ENCODE measurements at places on chromosomes 1 and 21. TPM values are rescaled to one million over a fixed set of nuclear protein-coding genes. Genes with fewer than 3 reads are reported as not detected.

Gene SPRR2E
- total RNA-seq: not detected

Gene MACO1
- 14.3 TPM for total RNA-seq

Gene OR2L2
- total RNA-seq: 0.07 TPM

DNA sequence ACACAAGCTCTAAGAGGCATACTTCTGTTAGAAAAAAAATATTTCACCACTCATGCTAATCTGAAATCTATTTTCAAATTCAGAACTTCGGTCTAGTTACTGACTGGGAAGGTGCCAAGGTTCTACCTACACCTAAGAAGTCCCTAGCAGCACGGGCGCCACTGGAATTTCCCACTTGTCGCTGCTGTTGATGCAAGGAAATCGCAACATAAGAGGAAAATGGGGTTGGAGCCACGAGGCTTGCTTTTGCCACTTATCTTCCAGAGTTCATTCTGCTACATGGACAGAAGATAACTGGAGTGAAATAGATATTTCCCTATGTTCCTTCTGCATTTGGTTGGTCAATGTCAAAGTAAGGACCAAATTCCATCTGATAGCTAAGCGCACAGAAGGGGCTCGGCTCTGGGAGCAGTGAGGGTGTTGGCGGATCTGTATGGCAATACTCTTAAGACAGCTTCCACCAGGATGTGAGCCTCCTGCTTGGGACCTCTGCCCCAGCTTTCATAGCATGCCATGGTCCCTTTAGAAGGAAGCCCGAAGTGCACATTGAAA lies 47.2 kb downstream of the RCAN1 start:
- H3K4me3 ChIP-seq: no peak overlapping the region

Gene PPP1R12B
- 14.8 TPM for total RNA-seq

- H3K27me3 ChIP-seq: no peaks in the 10 kb centered on the region
- DNase-seq: no peak
- H3K4me1 ChIP-seq: peaks cover 5% of the 10 kb centered on the region
- no peaks in the 10 kb centered on the region for H3K36me3 ChIP-seq
- H3K27ac ChIP-seq: no peak overlapping the region
- H3K4me3 ChIP-seq: no peak overlapping the region
These were observed 48.9 kb upstream of the ZNF326 start for GRCh38 chr1:89945852-89946476.

Gene NOTCH2
- 98.0 TPM for total RNA-seq

Gene GJA9
- total RNA-seq: not detected

GRCh38 chr1:94382201-94382600 lies 36.0 kb upstream of the ABCD3 start:
- no peak for DNase-seq
- peaks cover 19% of the 10 kb centered on the region for H3K4me1 ChIP-seq
- H3K36me3 ChIP-seq: no peaks in the 10 kb centered on the region
- peaks cover 5% of the 10 kb centered on the region for H3K27me3 ChIP-seq
- no peak overlapping the region for H3K4me3 ChIP-seq

DNA sequence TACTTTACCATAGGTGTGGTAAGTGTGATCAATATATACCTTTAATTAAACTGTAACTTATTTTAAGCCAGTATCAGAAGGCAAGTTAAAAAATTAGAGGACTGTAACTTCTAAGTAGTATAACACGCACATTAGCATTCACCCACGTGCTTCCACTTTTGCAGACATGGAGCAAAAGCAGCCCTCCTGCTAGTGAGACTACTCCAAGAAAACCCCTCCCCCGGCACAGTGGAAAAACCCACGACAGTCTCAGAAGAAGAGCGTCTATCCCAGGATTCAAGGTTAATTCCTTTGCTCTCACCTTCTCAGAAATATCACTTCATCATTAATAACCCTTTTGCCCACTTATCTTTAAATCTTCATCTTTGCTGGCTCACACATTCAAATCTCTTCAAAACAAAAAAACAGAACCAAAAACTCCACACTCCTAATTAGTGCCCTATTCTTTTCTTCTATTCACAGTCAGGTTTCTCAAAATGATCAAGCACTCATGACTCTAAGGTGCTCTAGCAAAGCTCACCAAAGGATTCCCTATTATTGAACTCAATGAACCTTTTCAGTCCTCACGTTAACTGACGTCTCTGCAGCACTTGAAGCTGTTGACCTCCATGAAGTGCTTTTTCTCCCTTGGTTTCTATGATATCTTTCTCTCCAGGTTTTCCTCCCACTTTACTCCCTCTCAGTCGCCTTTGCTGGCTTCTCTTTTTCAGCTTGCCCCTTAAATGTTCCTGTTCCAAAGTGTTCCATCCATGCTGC lies 213.5 kb downstream of the SMYD3 start:
- H3K36me3 ChIP-seq: no peaks in the 10 kb centered on the region
- no peak overlapping the region for H3K27ac ChIP-seq
- H3K4me3 ChIP-seq: no peak overlapping the region

GRCh38 chr1:184820956-184821355 lies 66.3 kb upstream of the EDEM3 start:
- H3K4me1 ChIP-seq: peaks cover 6% of the 10 kb centered on the region
- no peak overlapping the region for H3K27ac ChIP-seq
- H3K27me3 ChIP-seq: no peaks in the 10 kb centered on the region
- H3K36me3 ChIP-seq: peaks cover 49% of the 10 kb centered on the region

Gene SLAMF9
- not detected for total RNA-seq

- H3K4me1 ChIP-seq: no peaks in the 10 kb centered on the region
- DNase-seq: no peak
- no peak overlapping the region for H3K27ac ChIP-seq
- H3K4me3 ChIP-seq: no peak overlapping the region
- no peaks in the 10 kb centered on the region for H3K36me3 ChIP-seq
- H3K27me3 ChIP-seq: peaks cover 57% of the 10 kb centered on the region
These were observed 1.1 kb downstream of the ADGRL2 start for GRCh38 chr1:81801651-81802456.

DNA sequence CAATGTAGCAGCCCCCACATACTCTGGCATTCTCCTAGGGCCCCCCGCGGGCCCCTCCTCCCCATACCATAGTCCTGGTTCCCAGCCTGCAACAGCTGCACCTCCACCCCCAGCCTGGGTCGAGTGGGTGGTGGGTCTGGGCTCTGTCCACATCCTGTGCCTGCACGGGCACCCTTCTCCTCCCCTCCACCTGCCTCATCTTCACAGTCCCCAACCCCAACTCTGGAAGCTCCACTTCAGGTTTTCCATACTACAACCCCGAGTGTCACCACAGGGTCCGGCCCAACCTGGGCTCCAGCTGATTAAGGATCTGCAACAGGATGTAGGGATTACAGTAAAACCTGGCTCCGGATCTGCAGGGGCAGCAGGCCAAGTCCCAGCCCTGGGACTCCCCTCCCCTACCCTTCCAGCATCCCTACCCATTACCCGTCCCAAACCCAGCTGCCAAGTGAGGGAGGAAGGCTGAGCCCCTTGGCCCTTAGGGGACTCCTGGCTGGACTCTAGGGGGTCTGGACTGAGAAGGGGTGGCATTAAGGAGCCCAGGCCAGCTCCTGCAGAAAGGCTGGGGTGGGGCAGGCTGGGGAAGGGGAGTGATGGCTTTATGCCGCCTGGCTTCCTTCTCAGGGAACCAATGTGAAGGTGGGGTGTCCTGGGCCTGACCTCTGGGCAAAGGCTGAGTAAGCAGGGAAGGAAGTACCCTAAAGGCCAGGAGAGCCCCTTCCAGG lies 116.8 kb downstream of the CASZ1 start:
- no peaks in the 10 kb centered on the region for H3K36me3 ChIP-seq
- no peak overlapping the region for H3K27ac ChIP-seq
- no peaks in the 10 kb centered on the region for H3K4me1 ChIP-seq
- no peak overlapping the region for H3K4me3 ChIP-seq
- H3K27me3 ChIP-seq: no peaks in the 10 kb centered on the region
- no peak for DNase-seq

Gene CNIH3
- total RNA-seq: 1.1 TPM

GRCh38 chr1:86277936-86278335 lies 118.2 kb downstream of the ODF2L start:
- H3K27ac ChIP-seq: no peak overlapping the region
- H3K4me3 ChIP-seq: no peak overlapping the region
- H3K36me3 ChIP-seq: no peaks in the 10 kb centered on the region
- no peaks in the 10 kb centered on the region for H3K27me3 ChIP-seq
- DNase-seq: no peak
- H3K4me1 ChIP-seq: no peaks in the 10 kb centered on the region

DNA sequence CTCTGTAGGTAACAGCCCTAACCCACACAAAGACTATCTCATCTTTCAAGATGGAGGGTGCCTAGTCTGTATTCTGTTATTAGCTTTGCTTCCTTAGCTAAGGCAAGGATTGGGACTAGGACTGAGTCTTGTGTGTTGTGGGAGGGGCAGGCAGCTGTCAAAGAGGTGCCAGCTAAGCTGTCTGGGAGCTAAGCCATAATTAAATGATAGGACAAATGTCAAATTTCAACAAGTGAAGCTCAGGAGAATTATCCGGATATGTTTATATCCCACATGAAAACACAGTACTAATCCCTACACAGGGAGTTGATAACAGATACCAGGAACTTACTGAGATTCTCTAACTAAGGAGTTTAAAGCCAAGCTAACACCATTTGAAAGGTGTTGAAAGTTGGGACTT lies 70.5 kb upstream of the NGF start:
- no peaks in the 10 kb centered on the region for H3K4me1 ChIP-seq
- DNase-seq: no peak
- no peaks in the 10 kb centered on the region for H3K36me3 ChIP-seq
- no peaks in the 10 kb centered on the region for H3K27me3 ChIP-seq
- H3K4me3 ChIP-seq: no peak overlapping the region
- H3K27ac ChIP-seq: no peak overlapping the region

Gene GNAT2
- total RNA-seq: 0.33 TPM

GRCh38 chr1:30373471-30374399 lies 349.6 kb downstream of the MATN1 start:
- no peak overlapping the region for H3K27ac ChIP-seq
- DNase-seq: no peak
- H3K4me3 ChIP-seq: no peak overlapping the region
- H3K27me3 ChIP-seq: no peaks in the 10 kb centered on the region
- H3K4me1 ChIP-seq: no peaks in the 10 kb centered on the region

DNA sequence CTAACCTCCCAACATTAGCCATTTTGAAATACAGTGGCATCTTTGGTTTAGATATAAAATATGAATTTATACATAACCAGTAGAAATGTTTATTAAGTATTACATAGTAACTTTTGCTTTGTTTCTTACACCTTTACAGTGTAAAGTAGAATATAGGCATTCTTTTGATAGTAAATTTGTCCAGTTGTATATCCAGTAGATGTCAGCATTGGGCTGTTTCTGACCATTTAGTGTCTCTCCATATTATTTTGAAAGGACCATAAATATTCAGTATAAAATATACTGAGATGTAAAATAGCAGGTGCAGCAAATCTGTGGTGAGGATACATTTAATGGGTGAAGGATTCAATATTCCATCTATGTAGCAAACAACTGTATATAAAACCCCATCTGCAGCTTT lies 115.8 kb upstream of the ZRANB2 start:
- no peak for DNase-seq
- no peaks in the 10 kb centered on the region for H3K4me1 ChIP-seq
- H3K36me3 ChIP-seq: no peaks in the 10 kb centered on the region
- no peak overlapping the region for H3K4me3 ChIP-seq

DNA sequence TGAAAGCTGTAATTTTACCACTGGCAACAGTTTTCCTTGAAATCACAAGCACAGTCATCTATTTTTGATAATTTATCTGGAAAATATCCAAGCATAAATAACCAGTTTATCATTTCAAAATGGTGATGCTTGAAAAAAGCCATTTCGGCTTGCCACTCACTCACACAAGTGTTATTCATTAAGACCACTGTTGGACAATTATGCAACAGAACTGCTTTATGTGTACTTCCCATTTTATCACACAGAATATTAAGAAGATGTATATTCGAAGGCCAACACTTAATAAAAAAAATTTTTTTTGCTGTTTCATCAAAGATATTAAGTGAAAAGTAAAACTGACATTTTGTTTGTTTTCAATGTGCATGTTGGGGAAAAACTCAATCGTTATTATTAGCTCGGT lies 62.3 kb downstream of the EIF4G3 start:
- DNase-seq: no peak
- H3K27ac ChIP-seq: no peak overlapping the region
- no peaks in the 10 kb centered on the region for H3K27me3 ChIP-seq
- peaks cover 2% of the 10 kb centered on the region for H3K4me1 ChIP-seq

DNA sequence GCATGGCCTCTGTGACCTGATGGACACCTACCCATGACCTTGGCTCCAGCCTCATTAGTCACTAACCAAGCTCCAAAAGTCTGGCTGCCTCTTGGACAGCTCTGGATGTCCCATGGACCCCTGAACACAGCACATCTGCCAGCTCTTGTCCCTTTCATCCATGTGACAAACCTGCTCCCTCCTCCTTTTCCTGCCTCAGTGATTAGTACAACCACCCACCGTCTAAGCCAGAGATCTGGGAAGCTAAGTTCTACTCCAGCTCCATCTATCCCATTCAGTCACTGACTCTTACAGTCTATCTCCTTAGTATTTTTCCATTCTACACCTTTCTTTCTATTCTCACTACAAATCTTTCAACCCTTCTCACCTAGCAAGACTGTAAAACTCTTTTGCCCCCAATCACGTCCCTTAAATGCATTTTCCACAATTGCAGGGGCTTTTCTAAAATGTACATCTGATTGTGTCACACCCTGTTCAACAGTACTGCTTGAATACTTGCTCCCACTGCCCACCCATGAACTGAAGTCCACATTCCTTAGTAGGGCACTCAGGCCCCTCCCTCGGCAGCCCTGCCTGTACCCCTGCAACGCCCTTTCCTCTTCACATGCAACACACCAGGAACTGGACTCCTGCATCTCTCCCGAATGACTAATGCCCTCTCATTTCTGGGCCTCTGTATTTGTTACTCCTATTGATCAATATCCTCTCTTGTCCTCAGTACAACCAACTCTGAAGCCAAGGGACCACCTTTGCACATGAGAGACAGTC lies 7.2 kb downstream of the GPN2 start:
- peaks cover 2% of the 10 kb centered on the region for H3K4me1 ChIP-seq
- no peak overlapping the region for H3K27ac ChIP-seq
- no peaks in the 10 kb centered on the region for H3K27me3 ChIP-seq
- no peak for DNase-seq

GRCh38 chr1:74812180-74812541 lies 79.2 kb downstream of the TYW3 start:
- DNase-seq: no peak
- H3K36me3 ChIP-seq: no peaks in the 10 kb centered on the region
- H3K27me3 ChIP-seq: no peaks in the 10 kb centered on the region
- H3K4me1 ChIP-seq: no peaks in the 10 kb centered on the region
- H3K27ac ChIP-seq: no peak overlapping the region
- no peak overlapping the region for H3K4me3 ChIP-seq

DNA sequence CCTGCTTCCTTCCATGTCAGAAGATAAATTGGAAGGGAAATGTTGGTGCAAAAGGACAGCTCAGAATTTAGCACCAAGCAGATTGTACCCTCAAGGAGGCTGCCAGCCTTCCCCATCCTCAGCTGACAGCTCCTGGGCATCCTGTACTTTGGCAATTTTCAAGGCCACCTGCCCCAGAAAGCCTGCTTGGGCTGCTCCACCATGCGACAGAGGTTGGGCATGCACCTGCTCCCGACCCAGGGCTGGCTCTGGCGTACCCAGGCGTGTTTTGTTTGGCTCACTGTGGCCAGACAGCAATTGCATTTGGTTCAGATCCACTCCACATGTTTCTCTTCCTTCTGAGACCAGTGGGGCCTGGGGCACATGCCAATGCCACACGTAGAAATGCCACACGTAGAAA lies 547.8 kb downstream of the NPHP4 start:
- H3K36me3 ChIP-seq: no peaks in the 10 kb centered on the region
- no peaks in the 10 kb centered on the region for H3K4me1 ChIP-seq
- no peak overlapping the region for H3K4me3 ChIP-seq
- no peak overlapping the region for H3K27ac ChIP-seq

Gene ABCG1
- total RNA-seq: 10.3 TPM

Gene PDXK
- 152 TPM for total RNA-seq

- no peak overlapping the region for H3K27ac ChIP-seq
- no peaks in the 10 kb centered on the region for H3K4me1 ChIP-seq
- no peak for DNase-seq
- H3K4me3 ChIP-seq: no peak overlapping the region
- H3K36me3 ChIP-seq: no peaks in the 10 kb centered on the region
These were observed 512.1 kb downstream of the LMO4 start for GRCh38 chr1:87840767-87841166.

Data from activated CD4-positive, alpha-beta T cell treated with anti-CD3 and anti-CD28 coated beads, Interleukin-2, amount 10 ng/mL, durations not matched to agents 24 days and 14 days (primary cell).